Urinary bladder (tissue), 4 donors: ENCODE measurements at places on chromosomes 1 and 21. TPM values are rescaled to one million over a fixed set of nuclear protein-coding genes. Genes with fewer than 3 reads are reported as not detected.

- DNase-seq: no peak
Measured at GRCh38 chr1:91799863-91800262, 86.1 kb downstream of the TGFBR3 start.

GRCh38 chr1:208270651-208271141 is 26.5 kb upstream of the PLXNA2 start:
- DNase-seq: no peak

- no peak for DNase-seq
Measured at GRCh38 chr1:234573711-234574299, 36.2 kb downstream of the IRF2BP2 start.

DNA sequence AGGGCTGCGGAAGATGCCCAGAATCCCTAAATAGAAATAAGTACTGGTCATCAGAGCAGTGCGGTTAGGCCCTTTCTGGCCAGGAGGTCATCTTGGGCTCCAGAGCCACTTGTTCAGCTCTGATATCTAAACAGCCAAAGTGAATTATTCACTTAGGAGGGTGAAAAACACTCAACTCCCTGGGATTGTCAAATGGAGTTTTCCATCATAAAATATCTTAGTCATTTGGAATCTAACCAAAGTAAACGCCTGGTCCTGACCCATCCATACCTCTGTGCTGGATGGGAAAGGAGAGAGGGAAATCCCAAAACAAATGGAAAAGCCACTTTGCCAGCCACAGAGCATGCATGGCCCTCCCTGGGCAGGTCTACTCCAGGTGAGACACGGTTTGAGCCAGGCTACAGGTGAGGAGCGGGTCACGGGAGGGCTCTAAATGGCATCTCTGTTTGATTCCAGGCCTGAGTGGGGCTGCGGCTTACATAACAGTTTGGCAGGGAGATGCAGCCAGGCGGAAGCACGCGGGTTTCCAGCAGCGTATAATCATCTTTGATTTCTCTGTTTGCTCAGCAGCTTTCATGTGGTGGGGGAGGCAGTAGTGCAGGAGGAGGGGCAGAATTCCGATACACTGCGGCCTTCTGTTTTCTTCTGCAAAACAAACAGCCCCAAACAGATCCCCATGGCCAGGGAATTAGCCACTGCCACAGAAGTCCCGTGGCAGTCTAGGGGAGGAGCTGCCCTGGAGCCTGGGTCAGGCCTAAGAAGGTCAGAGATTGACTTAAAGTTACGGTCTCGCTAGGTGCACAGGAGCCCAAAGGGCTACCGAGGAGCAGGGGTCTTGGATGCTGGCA is 59.1 kb upstream of the ZNF648 start:
- no peak for DNase-seq

PGLYRP3 gene
- not detected for total RNA-seq

- no peak for DNase-seq
Measured at GRCh38 chr1:205582046-205582445, 49.8 kb downstream of the ELK4 start.

SH2D2A gene
- not detected for total RNA-seq

CLEC20A gene
- total RNA-seq: 0.48 TPM

DNA sequence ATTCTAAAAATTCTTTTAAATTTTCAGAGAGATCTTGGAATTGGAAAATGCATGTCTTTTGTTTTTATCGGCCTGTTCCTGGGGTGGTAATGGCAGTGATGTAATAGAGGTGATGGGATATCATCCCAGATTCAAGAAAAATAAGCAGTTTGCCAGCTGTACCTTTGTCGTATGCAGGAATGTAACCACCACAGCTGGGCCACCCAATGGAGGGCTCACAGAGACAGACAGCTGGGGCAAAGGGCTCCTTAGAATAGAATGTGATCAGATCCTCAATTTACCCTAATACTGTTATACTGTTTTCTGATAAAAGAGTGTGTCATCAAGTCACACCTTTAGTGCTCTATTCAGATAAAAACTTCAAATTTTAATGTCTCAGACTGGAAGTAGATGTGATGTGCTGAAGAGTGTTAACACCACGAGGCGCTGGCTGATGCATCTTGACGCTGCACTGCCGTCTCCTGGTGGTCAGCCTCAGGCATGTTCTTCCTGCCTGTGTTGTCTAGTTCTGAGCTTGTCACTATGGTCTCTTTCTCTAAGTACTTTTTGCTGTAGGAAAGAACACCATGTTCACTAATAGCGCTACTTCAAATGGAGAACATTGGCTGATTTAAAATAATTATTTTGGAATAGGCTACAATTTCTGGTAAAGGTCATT is 78.8 kb downstream of the C1orf21 start:
- no peak for DNase-seq

DNA sequence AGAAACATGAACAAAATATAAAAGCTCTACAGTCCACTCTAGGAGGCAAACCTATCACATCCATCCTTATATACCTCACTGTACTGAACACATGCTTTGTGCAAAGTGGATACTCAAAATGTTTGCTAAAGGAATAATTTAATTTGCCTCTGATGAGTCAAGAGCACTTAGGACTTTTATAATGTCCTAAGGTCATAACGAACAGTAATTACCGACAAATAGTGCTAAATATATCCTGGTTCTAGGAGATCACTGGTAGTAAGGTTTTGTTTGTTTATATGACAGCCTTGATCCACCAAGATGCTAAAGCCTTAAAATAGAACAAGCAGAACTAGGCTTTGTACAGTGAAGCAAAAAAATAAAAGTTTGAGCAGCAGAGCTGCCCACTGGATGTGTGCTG is 70.6 kb downstream of the GADD45A start:
- no peak for DNase-seq

TFF3 gene
- total RNA-seq: 6.8 TPM

GRCh38 chr1:112798292-112798691 is 83.2 kb upstream of the PPM1J start:
- no peak for DNase-seq

FCRL2 gene
- total RNA-seq: 0.26 TPM

- DNase-seq: no peak
Measured at GRCh38 chr21:35663856-35664606, 396.3 kb downstream of the SETD4 start.

- no peak for DNase-seq
Measured at GRCh38 chr1:41025979-41026819, 4.7 kb upstream of the SLFNL1 start.

DNA sequence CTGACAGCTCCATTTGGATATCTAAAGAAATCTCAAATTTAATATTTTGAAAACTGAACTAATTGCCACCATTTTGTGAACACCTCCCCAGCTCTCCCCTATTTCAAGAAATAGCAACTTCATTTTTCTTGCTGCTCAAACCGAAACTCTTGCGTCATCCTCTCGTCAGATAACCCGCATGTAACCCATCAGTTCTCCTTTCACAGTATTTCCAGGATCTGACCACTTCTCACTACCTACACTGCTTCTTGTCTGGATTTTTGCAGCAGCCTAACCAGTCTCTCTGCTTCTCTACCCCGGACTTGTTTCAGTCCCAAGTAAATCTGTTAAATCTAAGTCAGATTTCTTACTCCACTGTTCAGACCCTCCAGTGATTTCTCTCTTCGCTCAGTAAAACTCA is 75.6 kb downstream of the MTR start:
- no peak for DNase-seq

- DNase-seq: no peak
Measured at GRCh38 chr21:25907573-25908275, 173.0 kb downstream of the GABPA start.

DNA sequence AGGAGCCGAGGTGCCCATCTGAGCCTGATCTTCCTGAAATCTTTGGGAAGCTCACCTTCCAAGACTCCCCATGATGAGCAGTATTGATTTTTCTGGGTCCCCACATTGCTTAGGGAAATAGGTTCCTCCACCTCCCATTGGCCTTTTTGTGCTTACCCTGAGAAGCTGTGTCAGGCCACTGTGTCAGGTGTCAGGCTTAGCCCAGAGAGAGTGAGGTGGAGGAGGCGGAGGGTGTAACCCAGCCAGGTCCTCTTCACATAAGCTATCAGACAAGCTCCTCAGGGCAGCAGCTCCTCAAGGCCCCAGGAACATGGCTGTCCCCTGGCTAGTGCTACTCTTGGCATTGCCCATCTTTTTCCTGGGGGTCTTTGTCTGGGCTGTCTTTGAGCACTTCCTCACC is 352 bp downstream of the AADACL4 start:
- no peak for DNase-seq

- DNase-seq: no peak
Measured at GRCh38 chr1:232718928-232719927, 86.0 kb upstream of the MAP10 start.

GRCh38 chr1:211361202-211361601 is 34.6 kb downstream of the TRAF5 start:
- DNase-seq: no peak

DNA sequence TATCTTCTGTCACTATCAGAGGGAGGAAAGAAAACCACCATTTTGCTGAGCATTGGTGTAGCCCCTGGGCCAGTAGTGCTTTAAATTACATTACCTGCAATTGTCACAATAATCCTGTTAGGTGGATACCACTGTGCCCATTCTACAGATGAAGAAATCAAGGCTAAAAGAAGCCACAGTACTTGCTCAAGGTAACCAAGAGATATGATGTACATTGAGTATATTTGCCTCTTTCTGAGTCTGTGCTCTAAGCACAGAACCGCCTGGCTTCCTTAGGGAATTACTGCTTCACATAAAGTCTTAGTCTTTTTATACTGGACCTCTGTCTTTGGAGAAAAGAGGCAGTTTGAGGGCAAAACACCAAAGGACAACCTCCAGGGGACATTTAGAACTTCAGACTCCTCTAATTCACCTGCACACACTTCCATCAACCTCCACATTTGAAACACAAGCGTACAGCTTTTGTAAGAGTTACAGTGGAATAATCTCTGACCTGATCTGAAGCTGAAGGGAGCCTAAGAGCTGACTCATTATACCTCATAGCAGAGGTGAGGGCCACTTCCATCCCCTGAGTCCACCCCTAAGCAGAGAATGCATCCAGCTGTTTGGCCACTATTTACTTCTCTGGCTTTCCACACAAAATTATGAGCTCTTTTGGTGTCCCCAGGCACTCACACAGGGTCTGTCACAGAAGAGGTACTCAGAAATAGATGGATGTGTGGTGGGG is 61.8 kb downstream of the PLPP3 start:
- DNase-seq: no peak

DNA sequence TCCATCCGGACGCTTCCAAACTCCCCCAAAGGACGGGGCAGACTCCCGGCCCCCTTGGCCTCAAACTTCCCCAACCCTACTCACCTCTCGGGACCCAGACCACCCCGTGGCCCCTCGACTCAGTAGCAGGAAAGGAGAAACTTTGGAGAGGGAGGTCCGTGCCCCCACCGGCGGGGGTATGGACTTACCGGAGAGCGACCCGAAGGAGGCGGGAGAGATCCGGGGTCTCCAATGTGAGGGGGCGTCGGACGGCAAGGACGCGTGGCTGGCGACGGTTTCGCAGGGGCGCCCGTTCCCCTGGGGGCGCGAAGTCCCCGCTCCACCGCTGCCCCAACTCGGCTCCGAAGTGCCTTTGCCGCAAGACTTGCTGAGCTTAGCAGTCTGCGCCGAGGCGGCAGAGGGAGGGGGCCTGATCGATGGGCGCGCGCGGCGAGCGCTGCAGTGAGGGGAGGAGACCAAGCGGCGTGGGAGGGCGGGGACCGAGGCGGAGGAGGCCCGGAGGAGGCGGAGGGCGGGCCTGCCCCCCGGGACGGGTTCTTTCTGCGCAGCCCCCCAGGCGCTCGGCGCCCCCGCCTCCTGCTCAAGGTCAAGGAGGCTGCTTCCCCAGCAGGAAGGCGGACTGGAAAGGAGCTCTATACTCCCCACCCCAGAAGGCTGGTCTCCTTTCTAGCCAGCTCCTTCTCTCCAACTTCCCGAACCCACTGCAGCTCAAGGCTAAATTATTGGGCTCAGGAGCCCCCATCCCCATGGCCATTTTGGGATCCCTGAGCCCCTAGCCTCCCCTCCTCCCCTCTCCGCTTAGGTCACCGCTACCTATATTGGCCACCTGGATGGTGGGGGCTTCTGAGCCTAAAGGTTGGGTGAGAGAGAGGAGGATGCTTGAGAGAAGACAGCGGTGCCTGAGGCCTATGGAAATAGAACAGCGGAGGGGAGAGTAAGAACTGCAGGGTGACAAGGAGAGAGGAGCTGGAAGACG is at the start of gene SYT2:
SYT2 (minus strand) TSS at position 385 of the 976 bp plus-strand sequence. CDS start 104,682 bp downstream, outside the sequence.
- no peak for DNase-seq

- DNase-seq: no peak
Measured at GRCh38 chr1:7360526-7360925, 410.6 kb upstream of the VAMP3 start.

ZBTB7B gene
- total RNA-seq: 14.7 TPM

OR2G6 gene
- total RNA-seq: not detected

DNA sequence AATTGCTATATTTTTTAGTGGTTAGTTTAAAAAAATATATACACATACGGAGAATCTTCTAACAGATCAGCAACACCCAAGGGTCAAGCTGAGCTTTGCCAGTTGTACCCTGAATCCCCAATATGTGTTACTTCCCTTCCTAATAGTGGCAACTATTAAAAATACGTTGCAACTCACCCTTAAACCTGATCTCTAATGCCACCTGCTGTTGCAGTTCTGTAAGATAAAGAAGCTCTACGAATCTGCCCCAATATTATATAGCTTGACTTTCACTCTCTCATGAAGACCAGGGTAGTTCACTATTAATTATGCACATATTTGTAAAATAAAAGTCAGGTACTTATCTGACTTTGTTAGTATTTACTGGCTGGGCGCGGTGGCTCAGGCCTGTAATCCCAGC is 58.4 kb downstream of the ASH1L start:
- DNase-seq: no peak

LCE1B gene
- total RNA-seq: not detected

- no peak for DNase-seq
Measured at GRCh38 chr1:151060657-151061421, 642 bp downstream of the MLLT11 start.

DNA sequence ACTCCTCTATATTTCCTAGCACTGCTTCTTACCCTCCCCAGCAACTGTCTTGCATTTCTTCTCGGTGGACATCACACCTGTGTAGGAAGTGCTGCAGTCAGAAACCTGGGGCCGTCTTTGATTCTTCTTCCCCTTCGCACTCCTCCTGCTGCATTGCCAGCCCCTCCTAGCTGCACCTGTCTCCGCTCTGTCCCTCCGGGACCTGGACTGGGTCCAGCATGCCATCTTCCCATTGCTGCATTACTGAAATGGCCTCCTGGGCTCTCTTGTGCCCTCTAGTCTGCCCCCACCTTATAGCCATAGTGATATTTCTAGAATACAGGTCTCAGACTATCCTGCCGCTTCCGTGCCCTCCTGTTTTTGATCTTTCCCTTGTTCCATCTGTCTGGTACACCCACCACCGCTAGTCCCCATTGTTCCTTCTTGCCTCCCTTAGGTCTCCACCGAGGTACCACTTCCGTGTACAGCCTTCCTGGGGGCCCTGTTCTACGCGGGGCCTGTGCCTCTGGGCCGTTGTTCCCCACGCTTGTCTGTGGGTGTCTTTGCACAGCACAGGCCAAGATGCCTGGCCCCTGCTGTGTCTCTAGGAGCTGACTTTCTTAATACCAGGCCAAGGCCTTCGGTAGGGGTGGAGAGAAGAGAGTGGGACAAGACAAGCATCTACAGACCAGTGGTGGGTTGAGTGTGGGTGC is 107.6 kb downstream of the GALNT2 start:
- DNase-seq: no peak

DNA sequence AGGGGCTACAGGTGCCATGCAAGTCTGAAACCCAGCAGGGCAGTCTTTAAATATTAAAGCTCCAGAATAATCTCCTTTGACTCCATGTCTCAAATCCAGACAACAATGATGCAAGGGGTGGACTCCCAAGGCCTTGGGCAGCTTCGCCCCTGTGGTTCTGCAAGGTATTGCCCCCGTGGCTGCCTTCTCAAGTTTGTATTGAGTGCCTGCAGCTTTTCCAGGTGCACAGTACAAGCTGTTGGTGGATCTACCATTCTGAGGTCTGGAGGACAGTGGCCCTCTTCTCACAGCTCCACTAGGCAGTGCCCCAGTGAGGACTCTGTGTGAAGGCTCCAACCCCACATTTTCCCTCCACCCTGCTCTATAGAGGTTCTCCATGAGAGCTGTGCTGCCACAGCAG is 3.7 kb upstream of the MROH9 start:
- no peak for DNase-seq
